Stimulated activated CD8-positive, alpha-beta memory T cell treated with anti-CD3 and anti-CD28 coated beads, Interleukin-7, amount 100 ng/mL, for 48 hours (primary cell): ENCODE measurements at places on chromosomes 13 and 19.

GRCh38 chr19:32189956-32190706 lies 155.3 kb upstream of the ZNF507 start:
- DNase-seq = no peak

DNA sequence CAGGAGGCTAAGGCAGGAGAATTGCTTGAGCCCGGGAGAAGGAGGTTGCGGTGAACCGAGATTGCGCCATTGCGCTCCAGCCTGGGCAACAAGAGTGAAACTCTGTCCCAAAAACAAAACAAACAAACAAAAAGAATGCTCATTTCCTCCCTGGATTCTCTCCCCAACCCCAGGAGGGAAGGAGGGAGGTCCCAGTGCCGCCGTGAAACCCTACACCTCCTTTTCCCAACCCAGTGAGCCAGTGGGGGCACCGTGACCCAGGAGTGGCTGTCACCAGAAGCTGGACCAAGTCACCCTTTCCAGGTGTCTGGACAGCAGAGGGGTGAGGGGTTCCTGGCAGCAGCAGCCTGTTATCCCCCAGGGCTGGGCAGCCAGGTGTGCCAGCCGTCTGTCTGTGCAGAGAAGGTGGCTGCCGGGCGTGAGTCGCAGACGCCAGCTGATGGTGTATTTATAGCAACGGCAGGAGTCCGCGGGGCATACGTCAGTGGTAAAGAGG lies 23.5 kb downstream of the NFIC start:
- no peak for DNase-seq

GRCh38 chr13:29572575-29572974 lies 22.9 kb downstream of the SLC7A1 start:
- DNase-seq = no peak

- DNase-seq = no peak
These were observed 219.6 kb downstream of the RAP2A start for GRCh38 chr13:97653443-97654140.

- no peak for DNase-seq
These were observed 13.2 kb upstream of the CRTC1 start for GRCh38 chr19:18670312-18670711.

DNA sequence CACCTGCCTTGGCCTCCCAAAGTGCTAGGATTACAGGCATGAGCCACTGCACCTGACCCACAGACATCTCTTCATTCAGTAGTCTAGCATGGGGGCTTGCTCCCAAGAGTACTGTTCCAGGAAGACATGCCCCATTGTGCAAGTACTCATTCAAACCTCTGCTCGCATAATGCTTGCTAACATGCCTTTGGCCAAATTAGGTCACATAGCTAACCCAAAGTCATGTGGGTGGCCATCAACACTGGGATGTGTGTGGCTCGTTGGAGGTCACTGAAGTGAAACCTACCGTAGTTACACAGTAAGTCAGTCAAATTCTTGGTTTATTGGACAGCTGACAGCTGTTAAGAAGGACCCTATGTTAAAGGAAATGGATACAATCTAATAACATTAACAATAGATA lies 20.3 kb downstream of the RFXAP start:
- no peak for DNase-seq

GRCh38 chr19:28737021-28737895 lies 475.7 kb downstream of the UQCRFS1 start:
- no peak for DNase-seq

DNA sequence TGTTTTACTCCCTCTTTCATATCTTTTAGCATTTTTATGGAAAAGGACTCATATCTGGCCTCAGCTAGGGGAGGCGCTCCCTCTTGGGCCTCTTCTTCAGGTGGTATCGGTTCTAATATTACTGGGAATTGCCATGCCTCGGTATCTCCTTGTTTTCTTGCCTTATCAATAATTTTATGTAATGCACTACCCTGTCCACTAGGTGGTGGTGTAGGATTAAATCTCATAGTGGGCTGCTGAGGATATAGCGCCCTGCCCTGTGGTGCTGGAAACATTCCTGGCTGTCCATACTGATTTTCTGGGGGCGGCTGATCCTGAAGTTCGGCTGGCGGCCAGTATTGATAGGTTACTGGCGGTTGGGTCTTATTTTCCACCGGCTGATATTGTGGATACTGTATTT lies 35.8 kb downstream of the ZNF420 start:
- no peak for DNase-seq

- no peak for DNase-seq
These were observed 39.7 kb upstream of the RXFP2 start for GRCh38 chr13:31699650-31700049.
